ENCODE measurements at places on chromosomes 11 and 22.

DNA sequence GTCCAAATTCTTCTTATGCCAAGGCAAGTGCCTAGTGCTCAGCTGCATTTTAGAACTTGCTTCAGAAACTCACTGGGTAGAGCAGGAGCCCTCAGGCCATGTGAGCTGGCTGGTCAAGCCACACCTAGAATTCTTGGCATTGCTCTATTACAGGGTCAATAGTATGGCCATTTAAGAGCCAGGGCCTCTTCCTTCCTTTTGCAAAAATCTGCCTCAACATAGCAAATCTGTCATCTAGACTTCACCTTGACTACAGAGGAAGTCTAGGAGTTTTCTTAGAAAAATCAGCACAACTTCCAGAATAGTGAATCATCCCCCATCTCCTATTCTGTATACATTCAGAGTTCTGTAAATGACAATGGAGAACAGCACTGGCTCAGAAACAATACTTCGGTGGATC is 112.0 kb upstream of the TTC12 start:
- DNase-seq = no peak

DNA sequence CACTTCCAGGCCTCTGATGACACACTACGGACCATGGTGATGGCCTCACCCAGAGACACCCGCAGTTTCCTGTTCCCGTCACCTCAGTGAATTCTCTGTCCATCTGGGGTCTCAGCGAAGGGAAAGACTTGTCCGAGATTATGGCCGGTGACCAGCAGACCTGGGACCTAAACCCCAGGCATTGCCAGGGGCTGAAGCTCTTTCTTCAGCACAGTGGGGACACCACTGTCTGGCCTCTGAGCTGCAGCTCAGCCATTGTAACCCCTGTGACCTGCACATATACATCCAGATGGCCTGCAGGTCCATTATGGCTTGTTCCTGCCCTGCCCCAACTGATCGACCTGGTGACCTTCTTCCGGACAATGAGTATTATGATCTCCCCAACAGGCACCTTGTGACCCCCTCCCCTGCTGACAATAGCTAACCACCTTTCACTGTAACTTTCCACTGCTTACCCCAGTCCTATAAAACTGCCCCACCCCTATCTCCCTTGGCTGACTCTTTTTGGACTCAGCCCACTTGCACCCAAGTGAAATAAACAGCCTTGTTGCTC is 22.3 kb downstream of the CBX7 start:
- DNase-seq = no peak

DNA sequence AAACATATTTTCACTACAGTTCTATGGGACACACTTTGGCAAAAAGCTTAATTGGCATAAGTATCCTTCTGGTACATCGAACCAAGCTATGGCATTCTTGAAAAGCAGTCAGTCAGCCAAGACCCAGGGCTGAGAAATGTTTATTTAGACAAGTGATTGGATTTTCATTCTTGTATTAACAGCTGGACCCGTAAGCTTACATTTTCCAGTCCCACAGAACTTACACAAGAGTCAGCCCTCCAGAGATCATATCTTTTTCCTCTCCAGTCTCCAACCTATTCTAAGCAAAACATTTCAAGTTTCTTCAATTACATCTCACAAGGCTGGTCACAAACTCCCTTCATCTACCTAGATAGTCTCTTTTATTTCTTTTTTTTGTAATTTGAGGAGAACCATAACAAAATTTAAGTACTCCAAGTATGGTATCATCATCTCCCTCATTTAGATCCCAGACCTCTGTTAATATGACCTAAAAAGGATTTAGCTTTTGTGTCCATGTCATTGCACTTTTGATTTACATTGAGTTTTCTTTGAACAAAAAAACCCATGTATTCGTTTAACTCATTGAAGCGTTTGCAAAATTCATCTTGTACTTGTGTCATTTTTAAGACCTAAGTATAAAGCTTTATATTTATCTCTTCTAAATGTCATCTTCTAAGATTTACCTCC is 67.9 kb upstream of the GRK3 start:
- DNase-seq = no peak

DNA sequence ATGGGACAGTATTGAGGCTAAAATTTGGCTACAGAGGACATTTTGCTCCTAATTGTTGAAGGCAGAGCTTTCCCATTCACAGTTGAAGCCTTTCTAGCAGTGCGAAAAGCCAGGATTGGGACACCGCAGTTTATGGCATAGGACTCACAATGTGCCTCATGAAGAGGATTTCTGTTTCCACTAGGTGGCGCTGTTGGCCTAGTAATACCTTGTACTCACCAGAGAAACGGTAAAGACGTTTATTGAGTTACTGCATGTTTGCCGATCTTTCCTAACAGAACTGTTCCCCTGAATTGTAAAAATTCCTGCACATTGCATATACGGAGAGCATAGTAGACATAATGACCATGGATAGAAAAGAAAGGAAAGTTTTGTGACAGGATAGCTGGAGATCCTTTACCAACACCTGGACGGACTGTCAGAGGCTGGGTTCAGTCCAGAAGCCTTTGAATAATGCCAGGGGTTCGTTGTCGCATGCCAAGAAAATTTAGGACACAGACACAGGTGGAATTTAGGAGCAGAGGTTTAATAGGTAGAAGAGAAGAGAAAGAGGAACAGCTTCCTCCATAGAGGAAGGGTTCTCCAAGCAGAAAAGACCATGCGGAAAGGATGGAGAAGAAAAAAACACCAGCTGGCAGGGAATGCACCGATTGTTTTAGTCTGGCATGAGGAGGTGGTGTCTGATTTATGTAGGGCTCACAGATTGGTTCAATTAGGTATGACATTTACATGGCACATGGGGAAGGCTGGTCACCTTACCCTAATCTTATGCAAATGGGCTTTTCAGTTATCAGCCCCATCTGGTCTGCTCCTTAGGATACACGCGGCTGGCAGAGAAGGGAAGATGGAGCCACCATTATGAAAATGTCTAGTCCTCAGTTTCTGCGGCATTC is 10.8 kb upstream of the OR51D1 start:
- DNase-seq = peak; percentile 59

DNA sequence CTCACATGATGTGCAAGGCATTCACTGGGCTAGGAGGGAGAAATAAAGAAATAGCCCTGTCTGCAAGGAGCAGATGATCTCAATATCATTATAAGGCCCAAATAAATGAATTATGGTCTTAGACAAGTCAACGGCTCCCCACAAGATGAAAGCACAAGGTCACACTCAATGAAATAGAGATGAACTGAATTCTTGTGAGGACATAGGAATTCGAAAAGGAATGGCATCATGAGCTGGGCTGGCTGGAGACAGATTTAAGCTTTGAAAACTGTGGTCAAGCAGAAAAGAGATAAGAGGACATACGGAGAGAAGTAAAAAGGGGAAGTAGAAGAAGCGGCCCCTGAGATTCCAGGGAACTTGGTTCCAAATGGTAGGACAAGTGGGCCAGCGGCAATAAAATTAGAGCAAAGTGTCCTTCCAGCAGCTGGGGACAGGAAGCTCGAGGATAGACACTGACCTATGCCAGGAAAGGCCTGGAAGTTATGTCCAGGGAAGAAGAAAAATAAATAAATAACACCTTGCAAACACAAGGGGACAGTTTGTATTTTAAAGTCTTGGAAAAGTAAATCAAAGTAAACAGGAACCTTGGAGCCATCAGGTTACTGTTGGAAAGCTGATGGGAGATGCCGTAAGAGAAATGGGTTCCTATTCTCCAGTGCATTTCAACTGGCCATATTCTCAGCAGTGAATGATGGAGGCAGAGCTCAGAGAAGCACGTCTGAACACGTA is 37.8 kb downstream of the GALNT18 start:
- no peak for DNase-seq

DNA sequence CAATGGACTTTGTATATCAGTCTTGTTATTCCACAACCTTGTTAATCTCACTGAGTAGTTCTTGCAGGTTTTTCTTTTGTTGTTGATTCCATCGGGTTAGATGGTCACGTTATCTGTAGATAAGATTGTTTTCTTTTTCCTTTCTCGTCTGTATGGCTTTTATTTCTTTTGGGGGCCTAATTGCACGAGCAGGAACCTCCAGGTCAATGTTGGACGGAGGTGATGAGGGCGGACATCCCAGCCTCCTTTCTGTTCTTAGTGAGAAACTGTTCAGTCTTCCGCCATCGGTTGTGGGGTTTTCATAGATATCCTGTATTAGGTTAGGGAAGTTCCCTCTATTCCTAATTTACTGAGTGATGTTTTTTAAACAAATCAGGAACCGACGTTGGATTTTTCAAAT is 4.8 kb upstream of the PRR33 start:
- DNase-seq = no peak

GRCh38 chr11:17799147-17799546 is 64.6 kb downstream of the KCNC1 start:
- no peak for DNase-seq

DNA sequence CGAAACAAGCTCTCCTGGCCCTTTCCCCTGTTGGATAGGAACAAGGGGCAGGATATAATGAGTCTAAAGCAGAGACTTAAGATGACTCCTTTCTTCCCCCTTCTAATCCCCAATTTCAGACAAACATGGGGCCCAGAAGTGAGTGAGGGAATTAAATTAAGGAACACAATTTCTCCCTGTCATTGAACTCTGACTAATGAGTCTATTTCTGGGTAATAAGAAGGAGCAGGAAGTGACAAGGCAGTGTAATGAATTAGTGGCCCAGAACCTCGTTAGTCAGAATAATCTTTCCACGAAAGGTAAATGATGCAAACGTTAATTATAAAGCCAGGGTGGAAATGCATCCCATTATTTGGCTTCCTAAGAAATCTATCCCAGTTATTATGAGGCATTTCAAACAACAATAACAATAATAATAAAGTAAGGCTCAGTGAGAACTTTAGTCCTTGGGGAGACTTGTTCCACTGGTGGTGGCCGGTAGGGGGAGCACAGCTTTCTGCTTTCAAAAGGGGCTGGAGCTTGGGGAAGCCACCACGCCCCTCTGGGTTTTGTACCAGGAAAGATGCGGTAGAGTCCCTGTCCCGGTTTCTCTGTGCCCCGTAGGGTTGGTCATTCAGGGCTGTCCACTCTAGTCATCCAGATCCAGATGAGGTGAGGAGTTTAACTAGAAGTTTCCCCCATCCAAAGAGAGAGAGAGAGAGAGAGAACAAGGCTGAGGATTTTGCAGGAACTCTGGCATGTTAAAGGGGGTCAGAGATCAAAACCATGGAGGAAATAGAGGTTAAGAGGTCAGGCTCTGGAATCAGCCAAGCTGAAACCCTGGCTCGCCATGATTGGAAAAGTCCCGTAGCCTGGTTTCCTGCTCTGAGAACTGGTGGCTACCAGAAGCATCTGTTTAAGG is 298.3 kb downstream of the NTM start:
- DNase-seq = peak; percentile 66

GRCh38 chr22:50318698-50319411 is 8.0 kb downstream of the DENND6B start:
- DNase-seq = no peak

DNA sequence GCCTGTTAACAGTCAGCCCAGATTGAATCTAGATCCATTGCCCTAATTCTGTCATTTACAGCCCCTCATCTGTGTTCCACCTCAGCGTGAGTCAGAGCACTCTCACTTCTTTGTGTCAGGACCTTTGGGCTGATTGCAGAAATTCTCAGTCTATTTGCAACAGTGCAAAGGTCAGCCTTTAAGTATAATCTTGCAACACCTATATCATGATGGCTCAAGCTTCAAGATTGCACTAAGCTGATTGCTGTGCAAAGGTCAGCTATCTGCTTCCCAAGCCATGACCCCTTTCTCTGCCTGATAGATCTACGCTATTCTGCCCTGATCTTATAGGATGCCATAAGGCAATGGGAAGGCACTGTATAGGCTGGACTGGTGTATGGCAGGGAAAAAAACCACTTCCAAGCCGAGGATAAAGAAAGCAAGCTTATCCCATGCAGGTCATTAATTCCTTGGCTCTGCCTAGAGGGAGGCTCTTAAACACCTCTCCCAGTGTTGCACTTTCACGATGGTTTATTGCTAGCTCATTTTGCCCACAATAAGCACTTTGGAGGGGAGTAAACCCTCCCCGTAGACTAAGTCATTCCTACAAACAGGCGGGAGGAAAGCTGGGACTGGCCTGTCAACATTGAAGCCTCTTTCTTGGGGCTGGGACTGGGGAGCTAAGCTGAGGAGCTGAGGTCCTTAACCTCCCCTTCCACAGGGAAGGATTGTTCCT is 100.6 kb downstream of the RRAS2 start:
- no peak for DNase-seq

DNA sequence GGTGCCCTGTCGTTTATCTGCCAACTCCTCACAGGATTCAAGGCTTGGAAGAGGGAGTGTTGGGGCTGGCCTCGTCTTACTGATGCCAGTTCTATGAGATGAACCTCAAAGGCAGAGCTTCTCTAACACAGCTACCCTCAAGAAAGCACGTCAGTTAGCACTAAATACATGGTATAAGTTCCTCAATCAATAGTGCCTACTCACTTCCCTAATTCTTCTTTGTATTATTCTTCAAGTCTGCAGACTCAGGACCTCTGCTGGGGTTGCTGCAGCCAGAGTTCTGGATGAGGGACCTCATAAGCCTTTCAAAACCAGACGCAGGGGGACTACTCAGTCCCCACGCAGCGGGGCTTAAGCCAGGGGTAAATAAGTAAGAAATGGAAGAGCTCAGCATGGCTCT is 118.3 kb downstream of the VPREB1 start:
- DNase-seq = no peak

DNA sequence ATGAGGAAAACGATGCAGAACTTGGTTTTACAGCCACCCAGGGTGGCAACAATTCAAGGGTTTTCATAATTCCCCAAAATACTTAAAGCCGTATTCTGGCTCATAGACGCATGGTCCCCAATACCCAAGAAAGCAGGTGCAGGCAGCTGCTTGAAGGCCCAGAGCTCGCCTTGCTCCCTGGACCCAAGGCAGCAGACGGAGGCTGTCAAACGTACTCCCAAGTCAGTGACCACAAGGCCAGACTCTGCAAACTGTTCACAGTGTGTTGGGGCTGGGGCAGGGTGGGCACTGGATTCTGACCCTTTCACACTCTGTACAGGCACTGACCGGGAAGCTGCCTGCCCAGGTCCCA is 21.5 kb downstream of the TMEM184B start:
- DNase-seq = no peak

- no peak for DNase-seq
Observed at GRCh38 chr22:30348404-30348803, 8.3 kb downstream of the SF3A1 start.
